ENCODE measurements at places on chromosomes 16 and 17. TPM values are rescaled to one million over a fixed set of nuclear protein-coding genes. Genes with fewer than 3 reads are reported as not detected.

DNAH2 gene
- total RNA-seq: 0.62 TPM

SDR42E2 gene
- not detected for total RNA-seq

DOC2B gene
- 4.4 TPM for total RNA-seq

FBXO39 gene
- not detected for total RNA-seq

RHBDL3 gene
- total RNA-seq: 0.62 TPM

CLEC18C gene
- total RNA-seq: 0.10 TPM

SCNN1B gene
- total RNA-seq: 27.7 TPM

FXR2 gene
- 24.9 TPM for total RNA-seq

SP6 gene
- 8.8 TPM for total RNA-seq

PHF23 gene
- total RNA-seq: 38.6 TPM

TMEM235 gene
- not detected for total RNA-seq

DPEP1 gene
- 0.42 TPM for total RNA-seq

HID1 gene
- 47.8 TPM for total RNA-seq

FMNL1 gene
- 6.8 TPM for total RNA-seq

C16orf92 gene
- total RNA-seq: not detected

BICDL2 gene
- total RNA-seq: 56.6 TPM

KRTAP1-1 gene
- not detected for total RNA-seq

C17orf75 gene
- total RNA-seq: 12.5 TPM

ANKFN1 gene
- total RNA-seq: 0.58 TPM

IL21R gene
- total RNA-seq: 0.91 TPM

NOL3 gene
- 31.0 TPM for total RNA-seq

GCGR gene
- not detected for total RNA-seq

CA7 gene
- 46.2 TPM for total RNA-seq

METTL2A gene
- total RNA-seq: 30.2 TPM

FOXC2 gene
- total RNA-seq: 0.22 TPM

WNK4 gene
- total RNA-seq: 32.6 TPM

KCNJ12 gene
- 2.2 TPM for total RNA-seq

KCTD2 gene
- total RNA-seq: 14.8 TPM

CHST6 gene
- total RNA-seq: 2.7 TPM

WIPF2 gene
- 34.5 TPM for total RNA-seq

TMC5 gene
- total RNA-seq: 54.5 TPM

INPP5K gene
- 27.6 TPM for total RNA-seq

PYY gene
- 73.8 TPM for total RNA-seq

ARL2BP gene
- 32.7 TPM for total RNA-seq

PRR15L gene
- total RNA-seq: 223 TPM

HOXB3 gene
- total RNA-seq: 17.4 TPM

RNF222 gene
- not detected for total RNA-seq

GUCY2D gene
- total RNA-seq: 0.37 TPM

TLCD1 gene
- total RNA-seq: 20.4 TPM

TMC7 gene
- 10.0 TPM for total RNA-seq

KRT40 gene
- not detected for total RNA-seq

All from colonic mucosa (tissue), 4 donors.